ENCODE measurements at places on chromosomes 5 and 9. TPM values are rescaled to one million over a fixed set of nuclear protein-coding genes. Genes with fewer than 3 reads are reported as not detected.

DNA sequence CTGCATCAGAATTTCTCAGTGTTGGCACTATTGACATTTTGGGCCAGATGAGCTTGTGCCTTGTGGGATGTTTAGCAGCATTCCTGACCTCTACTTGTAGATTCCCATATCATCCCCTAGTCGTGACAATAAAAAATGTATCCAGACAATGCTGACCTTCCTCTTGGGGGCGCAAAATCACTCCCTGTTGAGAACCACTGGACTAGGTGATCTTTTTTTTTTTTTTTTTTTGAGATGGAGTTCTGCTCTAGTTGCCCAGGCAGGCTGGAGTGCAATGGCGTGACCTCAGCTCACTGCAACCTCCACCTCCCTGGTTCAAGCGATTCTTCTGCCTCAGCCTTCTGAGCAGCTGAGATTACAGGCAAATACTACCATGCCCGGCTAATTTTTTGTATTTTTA, 22.6 kb downstream of the STXBP1 start:
- no peak for DNase-seq

The DMGDH gene
- 0.84 TPM for total RNA-seq

DNA sequence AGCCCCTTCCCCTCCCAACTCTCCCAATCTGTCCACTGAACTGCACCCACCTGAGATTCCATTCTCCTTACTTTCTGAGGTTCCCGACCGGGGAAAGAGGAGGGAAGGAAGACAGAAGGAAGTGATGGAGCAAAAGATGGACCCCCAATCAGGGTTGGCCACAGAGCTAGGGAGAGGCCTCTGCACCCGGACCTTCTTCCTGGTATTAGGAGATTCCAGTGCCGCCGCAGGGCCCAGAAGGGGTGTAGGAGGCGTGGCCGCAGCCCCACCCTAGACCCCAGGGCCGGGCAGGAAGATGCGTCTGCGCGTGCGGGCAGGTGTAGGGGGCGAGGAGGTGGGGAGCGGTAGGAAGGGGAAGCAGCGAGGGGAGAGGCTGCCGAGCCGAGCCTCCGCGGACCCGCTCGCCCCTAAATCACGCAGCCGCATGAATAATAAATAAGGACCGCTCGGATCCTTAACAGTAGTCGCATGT, 104.2 kb upstream of the MVB12B start:
- DNase-seq = no peak

The SLC36A2 gene
- total RNA-seq = not detected

The GPR151 gene
- not detected for total RNA-seq

GRCh38 chr9:109442716-109443115, 55.4 kb downstream of the PTPN3 start:
- no peak for DNase-seq

The THBS4 gene
- 5.6 TPM for total RNA-seq

The PSD2 gene
- 0.18 TPM for total RNA-seq

- DNase-seq = no peak
These were observed 149.8 kb downstream of the NR2F1-AS1 start for GRCh38 chr5:93431250-93431649.

- no peak for DNase-seq
These were observed 13.9 kb upstream of the HABP4 start for GRCh38 chr9:96436063-96436455.

DNA sequence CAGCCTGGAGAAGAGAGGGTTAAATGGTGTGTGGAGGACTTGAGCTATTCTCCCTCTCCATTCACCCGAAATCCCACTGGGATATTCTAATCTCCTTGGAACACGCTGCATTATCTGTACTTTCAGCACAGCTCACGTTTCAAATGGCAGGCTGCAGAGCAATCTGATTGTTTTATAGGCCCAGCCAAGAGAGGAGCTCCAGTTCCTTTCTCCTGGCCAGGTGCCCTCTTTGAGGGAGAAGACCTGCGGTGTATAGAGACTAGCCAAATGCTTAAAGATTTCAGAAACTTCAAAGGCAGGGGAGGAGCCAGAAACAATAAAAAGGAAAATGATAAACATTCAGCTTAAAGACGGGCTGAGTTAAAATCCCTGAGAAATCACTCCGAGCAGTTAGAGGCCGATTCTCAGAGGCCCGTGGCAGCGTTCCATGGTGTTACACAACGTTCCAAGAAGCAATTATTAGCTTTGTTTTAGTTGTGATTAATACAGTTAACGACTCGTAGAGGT, 564.0 kb upstream of the KLF4 start:
- DNase-seq = no peak

DNA sequence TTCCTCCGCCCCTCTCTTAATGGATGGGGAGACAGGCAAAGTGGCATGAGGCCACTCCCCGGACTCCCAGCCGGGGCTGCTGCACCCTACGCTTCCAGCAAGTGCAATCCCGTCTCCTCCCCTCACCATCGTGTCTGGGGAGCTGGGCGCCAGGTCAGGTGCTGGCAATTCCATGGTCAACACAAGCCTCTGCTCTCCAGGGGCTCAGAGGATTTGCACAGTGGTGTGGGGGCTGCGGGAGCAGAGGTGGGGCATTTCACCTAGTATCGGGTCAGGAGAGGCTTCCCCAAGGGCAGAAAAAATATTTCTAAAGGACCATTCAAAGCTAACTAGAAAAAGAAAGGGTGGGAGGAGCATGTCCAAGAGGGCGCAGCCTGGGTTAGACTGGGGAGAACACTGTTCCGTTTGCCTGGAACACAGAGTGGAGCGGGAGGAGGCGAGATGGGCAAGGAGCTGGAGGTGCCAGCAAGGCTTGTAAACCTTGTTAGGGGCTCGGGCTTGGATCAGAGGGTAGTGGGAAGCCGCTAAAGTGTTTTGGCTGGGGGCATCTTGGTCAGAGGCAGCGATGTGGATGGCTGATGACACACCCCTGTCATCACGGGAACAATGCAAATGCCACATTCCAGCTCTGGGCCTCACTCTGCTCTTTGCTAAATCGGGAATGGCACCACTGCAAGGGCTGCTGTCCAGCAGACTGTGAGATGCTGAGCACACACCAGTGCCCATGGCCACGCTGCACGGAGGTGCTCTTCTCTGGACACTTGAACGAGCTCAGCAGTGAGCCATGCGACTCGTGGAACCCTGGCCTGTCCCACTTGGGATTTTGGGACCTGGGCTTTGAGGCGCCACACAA, 191.7 kb downstream of the CDK5RAP2 start:
- no peak for DNase-seq

The TAF11L5 gene
- total RNA-seq = not detected

- no peak for DNase-seq
These were observed 39.6 kb upstream of the FGF1 start for GRCh38 chr5:142725231-142726187.

GRCh38 chr9:26682041-26682440, 210.6 kb downstream of the CAAP1 start:
- DNase-seq = no peak

The SLC6A3 gene
- not detected for total RNA-seq

DNA sequence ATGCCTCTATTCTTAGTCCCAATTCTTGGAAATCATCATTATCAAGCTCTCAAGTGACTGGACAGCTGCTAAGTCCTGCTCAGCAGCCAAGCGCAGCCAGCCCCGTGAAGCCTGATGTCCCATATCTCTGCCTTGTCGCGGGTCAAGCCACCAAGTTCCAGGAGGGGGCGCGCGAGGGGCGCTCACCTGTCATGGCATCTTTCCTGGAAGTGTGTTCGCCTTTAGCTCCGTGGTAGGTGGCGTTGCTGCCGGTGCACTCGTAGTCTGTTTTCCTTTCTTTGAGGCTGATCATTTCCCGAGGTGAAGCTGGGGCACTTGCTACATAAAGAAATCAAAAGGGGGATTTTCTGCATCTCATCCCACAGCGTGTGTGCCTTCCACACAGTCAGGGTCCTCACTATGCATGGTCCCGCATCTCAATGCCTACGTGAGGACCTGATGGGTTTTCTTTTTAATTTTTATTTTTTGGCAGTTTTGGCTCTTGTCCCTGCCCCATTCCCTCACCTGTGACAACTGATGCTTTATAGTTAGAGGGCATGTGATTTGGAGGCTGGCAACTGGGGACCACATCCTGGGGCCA, 227.0 kb upstream of the DAP start:
- DNase-seq = peak; percentile 84

The EIF4E1B gene
- total RNA-seq = not detected

The CHSY3 gene
- total RNA-seq = 0.84 TPM

The IARS1 gene
- 170 TPM for total RNA-seq

DNA sequence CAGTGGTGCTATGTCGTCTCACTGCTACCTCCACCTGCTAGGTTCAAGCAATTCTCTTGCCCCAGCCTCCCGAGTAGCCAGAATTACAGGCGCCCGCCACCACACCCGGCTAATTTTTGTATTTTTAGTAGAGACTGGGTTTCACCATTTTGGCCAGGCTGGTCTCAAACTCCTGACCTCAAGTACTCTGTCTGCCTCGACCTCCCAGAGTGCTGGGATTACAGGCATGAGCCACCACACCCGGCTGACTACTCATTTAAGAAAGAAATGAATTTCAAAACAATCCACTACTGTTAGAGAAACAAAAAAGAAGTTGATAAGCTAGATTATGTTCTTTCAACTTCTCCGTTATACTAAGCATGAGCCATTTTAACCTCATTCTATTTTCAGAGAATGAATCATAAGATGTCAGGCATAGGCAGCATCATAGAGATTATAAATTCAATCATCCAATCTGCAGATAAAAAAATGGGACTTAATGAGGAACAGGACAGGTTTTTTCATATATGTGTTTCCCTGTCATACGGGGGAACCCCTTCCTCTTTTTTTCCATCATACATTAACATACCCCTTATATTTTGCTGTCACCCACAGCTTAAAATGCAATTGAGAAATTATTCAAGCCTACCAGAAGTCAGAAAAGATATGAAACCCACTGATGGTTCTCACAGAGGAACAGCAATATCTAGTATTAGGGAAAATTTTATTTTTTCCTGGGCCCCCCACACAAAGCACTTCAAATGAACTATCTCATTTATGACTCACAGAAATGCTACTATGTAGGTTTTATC, 26.5 kb upstream of the ADRB2 start:
- DNase-seq = no peak

The COL5A1 gene
- total RNA-seq = 21.5 TPM

The CCDC192 gene
- 0.60 TPM for total RNA-seq

The CDC25C gene
- 11.5 TPM for total RNA-seq

- DNase-seq = peak; percentile 23
These were observed 73.8 kb upstream of the ITGA2 start for GRCh38 chr5:52915176-52915875.

DNA sequence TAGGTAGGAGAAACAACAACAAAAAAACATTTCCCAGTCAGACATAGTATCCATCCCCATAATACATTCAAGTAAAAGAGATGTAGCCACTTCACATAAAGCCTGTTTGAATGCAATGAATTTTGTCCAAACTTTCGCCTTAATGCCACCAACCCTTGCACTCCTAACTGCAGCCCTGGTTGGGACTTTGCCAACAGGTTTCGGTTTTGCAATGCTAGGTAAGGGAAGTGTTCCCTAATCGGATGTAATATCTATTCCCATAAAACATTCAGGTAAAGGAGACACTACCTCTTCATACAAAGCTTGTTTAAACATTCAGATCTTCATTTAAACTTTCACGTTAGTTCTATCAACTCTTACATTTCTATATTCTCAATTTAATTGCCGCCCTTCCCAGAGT, 336.1 kb downstream of the DRD1 start:
- DNase-seq = no peak

DNA sequence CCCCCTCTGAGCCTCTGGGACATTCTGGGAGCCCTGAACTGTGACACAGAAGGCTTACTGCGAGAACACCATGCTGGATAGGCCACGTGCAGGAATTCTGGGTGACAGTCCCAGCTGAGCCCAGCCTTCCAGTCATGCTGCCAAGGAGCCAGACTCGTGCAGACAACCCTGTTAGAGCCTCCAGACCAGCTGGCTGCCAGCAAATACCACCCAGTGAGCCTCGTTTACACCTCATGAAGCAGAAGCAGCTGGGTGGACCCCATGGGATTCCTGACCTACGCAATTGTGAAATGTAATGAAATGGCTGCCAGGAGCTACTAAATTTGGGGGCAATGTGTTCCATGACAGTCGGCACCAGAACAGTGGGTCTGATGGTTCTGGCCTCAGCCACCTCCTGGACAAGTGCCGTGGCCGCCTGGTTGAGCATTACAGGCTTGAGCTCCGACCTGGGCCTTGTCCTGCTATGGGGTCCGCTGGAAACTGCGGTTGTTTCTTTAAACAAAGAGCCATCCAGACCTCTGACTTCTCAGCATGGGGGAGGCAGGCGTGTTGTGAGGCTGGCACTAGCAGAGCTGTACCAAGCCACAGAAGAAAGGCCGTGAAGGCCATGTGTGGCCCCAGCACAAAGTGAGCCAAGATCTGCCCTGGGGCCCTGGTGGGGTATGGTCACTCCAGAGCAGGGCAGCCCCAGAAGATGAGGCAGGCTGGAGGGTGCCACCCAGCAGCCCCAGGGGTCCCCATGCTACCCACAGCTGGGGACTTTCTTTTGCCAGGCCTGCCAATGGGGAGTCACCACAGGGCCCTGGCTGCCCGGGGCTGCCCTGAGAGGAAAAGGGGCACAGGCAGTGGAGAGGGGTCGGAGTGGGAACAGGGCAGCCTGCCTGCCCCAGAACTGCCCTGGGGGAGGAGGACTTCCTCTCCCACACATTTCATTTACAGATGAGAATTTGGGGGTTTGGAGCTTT, 19.3 kb upstream of the RXRA start:
- no peak for DNase-seq

GRCh38 chr9:127505396-127506116, 54.2 kb downstream of the LRSAM1 start:
- DNase-seq = peak; percentile 35

The ACTBL2 gene
- not detected for total RNA-seq

GRCh38 chr5:91006713-91007112, 376.4 kb downstream of the ARRDC3 start:
- no peak for DNase-seq

DNA sequence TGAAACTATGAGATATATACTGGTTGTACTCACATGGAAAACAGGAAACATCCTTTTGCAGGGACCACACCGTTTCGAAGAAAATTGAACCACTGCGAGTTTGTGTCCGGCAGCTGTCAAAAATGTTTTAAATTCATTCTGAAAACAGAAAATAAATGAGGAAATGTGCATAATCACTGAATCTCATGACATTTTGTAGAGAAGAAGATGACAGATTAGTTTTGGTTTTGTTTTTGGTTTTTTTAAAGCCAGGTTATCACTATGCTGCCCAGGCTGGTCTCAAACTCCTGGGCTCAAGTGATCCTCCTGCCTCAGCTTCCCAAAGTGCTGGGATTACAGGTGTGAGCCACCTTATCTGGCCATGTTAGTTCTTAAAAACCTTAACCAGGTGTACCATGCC, 3.5 kb downstream of the TXNDC8 start:
- no peak for DNase-seq

The IFNA21 gene
- not detected for total RNA-seq

All from progenitor cell of endocrine pancreas (in vitro differentiated cells).